ENCODE measurements at places on chromosomes 2 and 18. TPM values are rescaled to one million over a fixed set of nuclear protein-coding genes. Genes with fewer than 3 reads are reported as not detected.

The REG1B gene
- total RNA-seq: not detected

The ALPP gene
- not detected for total RNA-seq

The FLACC1 gene
- 0.39 TPM for total RNA-seq

The IL36RN gene
- total RNA-seq: 0.88 TPM

The COL5A2 gene
- total RNA-seq: 22.7 TPM

The TMEM247 gene
- total RNA-seq: not detected

The ALPI gene
- not detected for total RNA-seq

The PPP1R1C gene
- total RNA-seq: 7.3 TPM

The ITGB6 gene
- total RNA-seq: 113 TPM

The CD8A gene
- total RNA-seq: 0.07 TPM

The GAL3ST2 gene
- not detected for total RNA-seq

The MSH2 gene
- total RNA-seq: 38.3 TPM

The ALKAL2 gene
- not detected for total RNA-seq

The CPO gene
- not detected for total RNA-seq

The NRP2 gene
- total RNA-seq: 32.9 TPM

The TMEM200C gene
- 0.14 TPM for total RNA-seq

The ACVR1 gene
- 24.4 TPM for total RNA-seq

The PPP1CB gene
- total RNA-seq: 162 TPM

The TUBB8B gene
- 0.67 TPM for total RNA-seq

The PLB1 gene
- total RNA-seq: 3.8 TPM

The HJURP gene
- 40.1 TPM for total RNA-seq

The INO80C gene
- total RNA-seq: 56.3 TPM

The CAD gene
- total RNA-seq: 50.5 TPM

The CFC1 gene
- not detected for total RNA-seq

The TEKT4 gene
- not detected for total RNA-seq

The RGPD4 gene
- not detected for total RNA-seq

The MTIF2 gene
- 42.0 TPM for total RNA-seq

The GRB14 gene
- total RNA-seq: 2.4 TPM

The SLC16A14 gene
- 0.92 TPM for total RNA-seq

The KATNAL2 gene
- 0.95 TPM for total RNA-seq

The KHK gene
- total RNA-seq: 2.4 TPM

The WDSUB1 gene
- total RNA-seq: 5.7 TPM

The GPAT2 gene
- 2.8 TPM for total RNA-seq

The RAD51AP2 gene
- 0.10 TPM for total RNA-seq

The VIT gene
- total RNA-seq: not detected

The CRYGC gene
- not detected for total RNA-seq

The ALPG gene
- not detected for total RNA-seq

The SCYGR6 gene
- not detected for total RNA-seq

The TMEM163 gene
- total RNA-seq: not detected

The EVA1A gene
- 30.0 TPM for total RNA-seq

The LINC00305 gene
- total RNA-seq: not detected

The PCGF1 gene
- total RNA-seq: 27.5 TPM

The AMER3 gene
- not detected for total RNA-seq

The STAT4 gene
- 0.71 TPM for total RNA-seq

The POTEF gene
- not detected for total RNA-seq

The EGR4 gene
- total RNA-seq: not detected

The UGT1A5 gene
- total RNA-seq: 0.53 TPM

The VWA3B gene
- total RNA-seq: not detected

The ZNF521 gene
- 0.10 TPM for total RNA-seq

The EFHD1 gene
- total RNA-seq: not detected

The ATF2 gene
- 37.5 TPM for total RNA-seq

The PPM1G gene
- total RNA-seq: 128 TPM

The CRYGD gene
- not detected for total RNA-seq

The PIEZO2 gene
- total RNA-seq: not detected

The C2orf78 gene
- total RNA-seq: not detected

The APLF gene
- 3.2 TPM for total RNA-seq

The HES6 gene
- total RNA-seq: 3.2 TPM

The LRP2 gene
- not detected for total RNA-seq

All from foreskin keratinocyte (primary cell).